ENCODE measurements at places on chromosomes 5 and 9. TPM values are rescaled to one million over a fixed set of nuclear protein-coding genes. Genes with fewer than 3 reads are reported as not detected.
A peak's percentile ranks its signal among the peaks of the same experiment; 100 is the strongest.

Gene IL5
- total RNA-seq, result not detected

Gene SLIT3
- not detected for total RNA-seq

Gene DNM1
- total RNA-seq, result 1.3 TPM

Gene ARID3C
- total RNA-seq, result not detected

Gene ARHGEF28
- total RNA-seq, result not detected

GRCh38 chr5:55988979-55989638 lies 5.7 kb downstream of the IL6ST start:
- DNase-seq, result no peak

- DNase-seq, result no peak
These were observed 41.8 kb downstream of the FGF1 start for GRCh38 chr5:142644127-142644526.

- DNase-seq, result no peak
These were observed 185.9 kb downstream of the SEMA6A start for GRCh38 chr5:116388564-116389258.

Gene ZFP2
- 1.8 TPM for total RNA-seq

DNA sequence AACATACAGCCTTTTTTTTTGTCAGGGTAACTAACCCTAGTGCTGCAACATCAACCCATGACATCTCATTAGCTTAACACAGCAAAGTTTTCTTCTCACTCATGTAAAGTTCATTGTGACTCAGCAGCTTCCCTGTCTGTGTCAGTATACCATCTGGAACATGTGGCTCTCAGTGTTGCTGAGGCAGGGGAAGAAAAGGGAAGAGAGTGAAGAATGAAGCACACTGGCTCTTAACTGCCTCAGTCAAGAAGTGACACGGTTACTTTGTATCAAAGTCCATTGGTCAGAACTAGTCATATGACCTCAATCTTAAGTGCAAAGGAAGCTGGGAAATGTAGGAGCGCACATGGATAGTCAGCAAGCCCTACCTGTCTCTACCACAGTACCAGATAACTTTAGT lies 185.0 kb upstream of the ELL2 start:
- peak; percentile 3 for DNase-seq

Gene SLC25A2
- total RNA-seq, result 3.6 TPM

DNA sequence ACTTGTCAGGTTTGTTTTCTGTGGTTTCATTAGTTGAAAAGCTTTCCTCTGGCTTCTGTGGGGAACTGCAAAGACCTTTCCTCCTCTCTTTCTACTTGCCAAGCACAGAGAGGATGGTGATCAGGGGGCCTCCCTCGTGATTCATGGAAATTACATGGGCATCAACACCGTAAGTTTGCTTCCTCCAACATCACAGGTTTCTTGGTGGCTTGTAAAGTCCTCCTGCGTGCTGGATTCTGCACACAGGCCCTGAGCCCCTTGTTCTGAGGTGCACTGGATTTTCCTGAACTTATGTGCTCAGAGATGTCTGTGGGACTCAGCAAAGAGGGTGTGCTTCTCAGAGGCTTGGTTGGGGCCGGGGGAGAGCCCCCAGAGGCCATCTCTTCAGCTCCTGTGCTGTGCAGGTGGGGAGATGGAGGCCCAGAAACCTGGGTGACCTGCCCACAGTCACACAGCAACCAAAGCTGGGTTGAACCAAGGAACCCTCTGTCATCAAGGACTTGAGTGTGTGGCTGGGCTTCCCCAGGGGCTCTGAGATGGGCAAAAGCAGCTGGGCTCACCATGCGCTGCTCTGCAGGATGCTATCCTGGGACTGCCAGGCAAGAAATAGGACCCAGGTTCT lies 36.5 kb downstream of the RGS3 start:
- DNase-seq, result no peak

DNA sequence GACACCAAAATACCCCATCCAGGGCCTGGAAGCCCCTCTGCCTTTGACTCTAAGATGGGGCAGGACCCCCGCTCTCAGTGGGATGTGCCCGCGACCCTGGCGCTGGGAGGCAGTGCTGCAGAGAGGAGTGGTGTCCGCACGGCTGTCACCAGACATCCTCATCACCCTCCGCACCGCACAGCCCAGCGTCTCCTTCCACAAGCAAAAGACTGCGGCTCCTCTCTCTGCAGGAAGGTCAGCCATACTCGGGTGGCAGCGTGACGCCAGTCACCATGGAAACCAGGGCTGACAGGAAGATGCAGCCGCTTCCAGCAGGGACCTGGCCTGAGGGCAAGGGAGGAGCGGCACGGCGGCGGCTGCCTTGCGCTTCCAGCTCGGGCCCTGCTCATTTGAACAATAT lies 17.1 kb upstream of the SLC6A3 start:
- DNase-seq, result no peak

GRCh38 chr5:64318175-64318574 lies 152.5 kb downstream of the RNF180 start:
- DNase-seq, result no peak

Gene ITGA2
- total RNA-seq, result not detected

DNA sequence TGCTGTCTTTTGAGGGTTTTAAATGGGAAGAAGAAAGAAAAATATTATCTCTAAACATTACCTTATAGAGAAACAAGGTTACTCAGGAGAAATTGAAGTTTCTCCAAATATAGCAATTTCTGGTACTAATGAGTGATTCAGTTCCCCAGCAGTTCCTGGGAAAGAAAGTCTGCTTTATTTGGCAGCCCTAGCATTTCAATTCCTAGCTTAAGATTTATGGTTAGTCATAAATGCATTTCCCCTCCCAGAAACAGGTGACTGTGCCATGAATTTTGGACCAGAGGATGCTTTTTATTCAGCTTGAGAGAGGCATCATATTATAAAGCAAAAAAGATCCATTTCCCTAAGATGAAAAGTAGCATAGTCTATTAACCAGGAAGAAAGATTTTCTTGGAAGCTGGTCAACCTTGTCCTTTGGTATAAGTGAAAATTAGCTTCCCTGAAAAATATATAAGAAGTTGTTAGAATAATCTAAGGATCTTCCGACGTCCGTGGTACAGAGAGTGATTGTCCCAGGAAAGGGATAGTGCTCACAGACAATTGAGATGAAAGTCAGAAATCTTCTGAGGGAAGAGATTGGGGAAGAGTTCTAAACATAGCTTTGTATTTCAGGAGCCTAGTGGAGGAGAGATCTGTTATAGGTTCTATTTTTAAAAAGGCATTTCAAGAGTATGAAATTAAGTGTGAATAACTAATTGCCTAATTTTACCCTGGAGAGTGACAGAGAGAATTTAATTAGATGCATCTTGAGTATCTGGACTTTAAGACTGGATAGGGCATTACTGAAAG lies 164.9 kb downstream of the ESM1 start:
- DNase-seq, result no peak

Gene PCDHGB1
- total RNA-seq, result 0.69 TPM

DNA sequence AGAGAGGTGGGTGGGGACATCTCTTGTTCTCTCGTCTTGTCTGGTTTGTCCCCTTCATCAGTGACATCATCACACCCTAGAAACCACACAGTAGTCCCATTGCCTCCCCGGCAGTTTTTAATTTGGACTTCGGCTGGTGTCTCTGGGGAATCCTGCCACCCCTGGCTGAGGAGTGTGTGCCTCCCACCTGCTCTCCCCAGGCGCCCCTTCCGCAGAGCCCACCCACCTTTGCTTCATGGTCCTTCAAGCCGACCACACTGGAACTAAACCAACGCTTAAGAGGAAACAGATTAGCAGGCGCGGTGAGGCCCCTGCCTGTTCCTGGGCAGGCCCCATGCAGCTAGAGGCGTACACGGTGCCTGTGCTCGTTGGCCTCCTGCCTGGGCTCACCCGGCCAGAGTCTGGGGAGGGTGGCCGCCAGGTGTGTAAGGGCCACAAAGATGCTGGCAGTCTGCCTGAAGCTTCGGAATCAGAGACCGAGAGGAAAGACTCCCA lies 107.6 kb upstream of the SPRY4 start:
- peak; percentile 42 for DNase-seq

- DNase-seq, result peak; percentile 51
These were observed 601 bp downstream of the ERGIC1 start for GRCh38 chr5:172834415-172835289.

GRCh38 chr5:144173766-144174165 lies 3.1 kb downstream of the KCTD16 start:
- no peak for DNase-seq

- no peak for DNase-seq
These were observed 13.0 kb downstream of the STOM start for GRCh38 chr9:121357011-121357410.

DNA sequence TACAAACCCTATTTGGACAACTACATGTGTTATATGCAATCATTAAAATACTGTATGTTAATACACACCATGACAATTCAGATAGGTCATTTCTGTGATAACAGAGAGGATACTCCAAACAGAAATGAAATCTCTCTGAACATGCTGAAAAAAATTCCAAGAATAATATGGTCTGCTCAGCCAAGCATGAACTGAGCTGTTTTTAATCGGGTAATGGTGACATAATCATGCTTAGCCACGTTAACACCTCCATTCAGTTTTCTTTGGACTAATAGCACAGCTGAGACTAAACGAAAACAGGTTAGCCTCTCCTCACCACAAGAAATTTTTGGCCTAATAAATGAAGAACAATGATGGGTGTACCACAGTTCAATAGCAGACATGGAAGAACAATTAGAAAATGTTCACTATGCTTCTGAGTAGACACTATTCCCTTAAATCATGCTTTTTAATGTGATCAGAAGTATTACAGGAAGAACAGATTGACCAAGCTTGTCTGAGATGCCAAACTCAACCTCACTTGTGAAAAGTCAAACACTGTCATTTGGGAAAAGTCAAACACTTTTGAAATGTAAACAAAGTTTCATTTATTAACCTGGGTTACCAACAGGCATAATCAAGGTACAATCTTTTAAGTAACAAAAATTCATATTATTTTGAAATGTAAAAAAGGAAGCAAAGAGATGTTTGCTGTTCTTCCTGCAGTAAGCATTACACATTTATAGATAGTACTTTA lies 19.4 kb downstream of the RAB14 start:
- DNase-seq, result no peak

GRCh38 chr9:85742597-85742936 lies 813 bp upstream of the AGTPBP1 start:
- DNase-seq, result no peak

Gene ZFP37
- total RNA-seq, result 3.6 TPM

DNA sequence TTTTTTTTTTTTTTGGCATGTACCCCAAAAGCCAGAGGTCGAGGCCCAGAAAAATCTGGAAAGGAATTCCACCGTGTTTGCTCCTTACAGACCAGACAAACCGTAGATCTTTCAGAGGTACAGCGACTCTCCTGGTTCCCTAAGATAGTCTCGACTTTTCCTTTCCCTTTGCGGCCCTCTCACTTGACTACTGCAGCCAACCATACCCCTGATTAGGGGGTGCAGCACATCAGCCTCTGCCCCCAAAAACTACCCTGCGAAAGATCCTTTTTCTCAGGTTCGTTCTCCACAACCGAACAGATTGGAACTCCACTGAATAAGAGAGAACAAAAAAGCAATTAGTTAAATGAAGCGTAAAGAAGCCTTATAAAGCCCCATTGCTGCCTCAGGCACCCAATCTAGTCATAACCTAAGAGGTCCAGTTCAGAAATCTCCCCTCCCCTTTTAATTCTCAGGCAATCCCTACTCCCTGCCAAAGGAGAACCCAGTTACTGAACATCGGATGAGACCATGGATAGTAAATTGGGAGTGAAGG lies 379 bp upstream of the TICAM2 start:
- no peak for DNase-seq

Gene PRDM9
- total RNA-seq, result not detected

DNA sequence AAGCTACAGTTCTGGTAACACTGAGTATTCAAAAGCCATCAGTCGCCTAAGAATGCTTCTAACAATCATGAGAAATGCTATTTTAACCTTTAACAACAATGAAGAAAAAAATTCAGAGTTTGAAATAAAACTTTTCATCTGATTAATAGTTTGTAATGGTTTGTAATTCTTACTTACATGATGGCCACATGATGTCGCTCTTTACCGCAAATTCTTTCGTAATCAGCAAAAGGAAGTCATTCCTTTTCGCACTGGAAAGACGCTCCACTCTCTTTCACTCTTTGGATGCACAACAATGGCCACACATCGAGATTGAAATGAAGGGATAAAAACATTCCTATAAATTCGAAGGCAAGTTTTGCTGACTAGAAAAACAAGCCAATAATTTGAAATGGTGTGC lies at the start of gene PCDHA7:
Gene PCDHA7, plus strand, starts transcription at position 277 of the 400 bp plus-strand sequence. Its CDS starts 115 bp downstream, at position 392.
- no peak for DNase-seq

Gene ITGA1
- total RNA-seq, result 0.05 TPM

DNA sequence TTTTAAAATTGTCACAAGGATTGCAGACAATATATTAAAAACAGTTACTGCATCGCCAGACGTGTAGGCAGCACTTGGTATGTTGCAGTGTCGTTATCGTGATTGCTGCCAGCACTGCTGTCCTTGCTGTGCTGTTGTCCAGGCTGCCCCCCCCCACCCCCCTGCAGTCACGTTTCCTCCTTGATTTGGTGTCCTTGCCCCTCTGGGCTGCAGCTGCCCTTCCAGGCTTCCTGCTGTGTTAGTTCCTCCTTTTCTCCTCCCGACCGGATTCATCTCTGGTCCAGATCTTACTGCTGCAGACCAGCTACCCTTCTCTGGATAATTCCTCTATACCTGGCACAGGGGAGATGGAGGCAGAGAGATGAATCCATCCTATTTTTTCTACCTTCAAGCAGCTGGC lies 298.9 kb downstream of the TRIM32 start:
- no peak for DNase-seq

GRCh38 chr5:40572937-40573336 lies 106.8 kb upstream of the PTGER4 start:
- no peak for DNase-seq

Gene PCDHA12
- total RNA-seq, result not detected

GRCh38 chr9:95669253-95669652 lies 152.5 kb upstream of the PTCH1 start:
- DNase-seq, result no peak
